ENCODE measurements at places on chromosomes 16 and 17.

DNA sequence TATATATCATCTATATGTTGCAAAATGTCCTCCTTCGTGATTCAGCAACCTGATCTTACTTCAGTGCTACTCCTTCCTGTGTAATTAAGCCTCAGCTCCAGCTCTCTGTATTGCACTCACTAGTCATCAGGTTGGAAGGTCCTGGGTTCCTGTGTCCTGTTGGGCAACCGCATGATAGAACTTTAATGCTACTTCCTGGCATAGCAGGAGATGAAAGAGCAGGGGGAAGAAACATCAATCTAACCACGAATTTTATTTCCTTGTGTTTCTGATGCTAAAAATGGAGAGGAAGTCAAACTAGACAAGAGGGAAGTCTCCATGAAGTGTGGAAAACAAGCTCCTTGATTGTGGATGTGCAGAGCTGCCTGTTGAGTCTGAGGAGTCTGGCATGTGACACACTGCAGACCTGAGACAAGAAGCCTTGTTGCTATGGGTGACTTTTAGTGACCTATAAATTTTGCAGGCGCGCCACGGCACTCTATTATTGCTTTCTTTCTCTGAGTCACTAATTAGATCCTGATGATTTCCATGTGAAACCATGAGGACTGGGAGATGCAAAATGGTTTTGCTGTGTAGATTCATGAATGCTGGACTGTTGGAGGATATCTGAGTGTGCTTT is 25.6 kb downstream of the IGSF6 start:
- peak; percentile 92 for DNase-seq

- peak; percentile 3 for DNase-seq
Measured at GRCh38 chr16:29898804-29899515, 390 bp downstream of the SEZ6L2 start.

GRCh38 chr16:49997721-49998251 is 27.2 kb upstream of the CNEP1R1 start:
- no peak for DNase-seq

- peak; percentile 85 for DNase-seq
Measured at GRCh38 chr17:40290629-40291280, 3.1 kb downstream of the CDC6 start.

DNA sequence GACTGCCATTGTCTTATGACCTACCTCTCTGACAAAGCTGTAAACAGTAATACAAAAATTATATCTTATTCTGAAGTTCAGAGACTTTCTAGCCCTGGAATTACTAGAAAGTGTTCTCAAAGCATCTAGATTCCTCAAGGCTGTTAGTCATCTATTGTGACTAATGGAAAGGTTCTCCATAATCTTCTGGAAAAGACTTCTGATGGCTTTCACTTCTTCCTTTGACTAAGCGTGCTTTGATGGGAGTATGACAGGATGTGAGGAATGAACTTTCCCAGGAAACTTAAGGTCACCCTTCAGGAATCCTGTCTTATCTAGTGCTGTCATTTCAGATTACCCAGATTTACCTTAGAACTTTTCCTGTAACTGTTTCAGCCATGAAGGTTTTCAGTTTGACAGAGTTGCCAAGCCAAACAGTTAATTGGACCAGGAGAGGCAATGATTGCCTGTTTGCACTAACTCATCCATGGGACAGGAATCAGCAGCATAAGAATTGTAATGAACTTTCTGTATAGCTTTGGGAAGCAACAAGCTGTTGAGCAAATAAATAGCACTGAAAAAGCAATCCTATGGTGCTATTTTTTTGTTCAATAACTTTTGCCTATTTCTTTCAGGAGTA is 43.5 kb downstream of the AP2B1 start:
- no peak for DNase-seq

- no peak for DNase-seq
Measured at GRCh38 chr17:914561-914960, 65.0 kb downstream of the NXN start.

DNA sequence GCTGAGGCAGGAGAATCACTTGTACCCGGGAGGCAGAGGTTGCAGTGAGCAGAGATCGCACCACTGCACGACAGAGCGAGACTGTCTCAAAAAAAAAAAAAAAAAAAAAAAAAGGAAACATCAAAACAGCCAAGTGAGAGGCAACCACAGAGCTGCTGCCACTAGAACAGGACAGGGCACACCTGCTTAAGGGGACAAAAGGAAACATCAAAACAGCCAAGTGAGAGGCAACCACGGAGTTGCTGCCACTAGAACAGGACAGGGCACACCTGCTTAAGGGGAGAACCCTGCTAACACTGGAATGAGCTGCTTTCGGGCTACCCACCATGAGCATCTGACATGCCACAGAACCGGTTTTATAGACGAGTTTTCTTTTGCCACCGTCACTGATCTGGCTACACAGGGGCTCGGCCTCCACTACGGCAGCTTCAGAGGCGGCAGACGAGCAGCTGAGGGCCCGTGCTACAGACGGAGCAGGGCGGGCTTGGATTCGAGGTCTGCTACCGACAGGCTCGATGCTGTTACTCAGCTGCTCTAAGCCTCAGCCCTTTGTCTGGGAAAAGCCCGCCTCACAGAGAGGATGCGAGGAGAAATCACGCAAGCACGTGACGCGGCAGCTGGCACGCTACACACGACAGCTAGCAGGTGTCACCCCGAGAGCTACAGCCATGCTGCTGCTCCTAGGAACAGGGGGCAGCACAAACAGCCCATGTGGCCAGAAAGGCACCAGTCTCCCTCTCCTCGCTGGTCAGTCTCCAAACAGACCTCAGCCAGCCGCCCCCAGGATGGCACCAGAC is 2.0 kb downstream of the P4HB start:
- no peak for DNase-seq

DNA sequence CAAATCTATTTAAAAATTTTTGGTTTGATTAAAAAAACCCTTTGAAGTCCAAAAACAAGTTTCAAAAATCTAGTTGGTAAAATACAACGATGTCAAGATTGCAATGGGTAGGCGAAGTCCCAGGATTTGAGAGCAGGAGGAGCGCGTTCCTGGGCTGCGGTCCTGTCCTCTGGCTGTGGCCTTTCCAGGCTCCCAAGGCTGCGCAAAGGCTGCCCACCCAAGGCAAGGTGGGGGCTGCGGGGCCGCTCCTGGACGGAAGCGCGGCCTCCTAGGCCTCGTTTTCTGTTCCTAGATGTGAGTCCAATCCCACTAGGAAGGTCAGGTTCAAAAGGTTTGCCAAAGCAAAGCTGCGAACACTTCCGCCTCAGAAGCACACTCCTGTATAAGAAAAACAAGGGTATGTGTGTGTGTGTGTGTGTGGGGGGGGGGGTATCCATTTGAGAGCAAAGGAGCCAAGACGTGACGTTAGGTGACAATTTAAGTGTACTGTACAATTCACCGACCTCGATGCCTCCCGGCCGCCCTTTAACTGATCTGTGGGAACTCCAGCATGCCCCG is 9.2 kb downstream of the AHSP start:
- no peak for DNase-seq

- no peak for DNase-seq
Measured at GRCh38 chr16:84268291-84269040, 26.2 kb upstream of the WFDC1 start.

- peak; percentile 81 for DNase-seq
Measured at GRCh38 chr17:2179615-2180295, 123.8 kb downstream of the SMG6 start.

GRCh38 chr17:34920676-34921075 is 40.6 kb downstream of the CCT6B start:
- no peak for DNase-seq

DNA sequence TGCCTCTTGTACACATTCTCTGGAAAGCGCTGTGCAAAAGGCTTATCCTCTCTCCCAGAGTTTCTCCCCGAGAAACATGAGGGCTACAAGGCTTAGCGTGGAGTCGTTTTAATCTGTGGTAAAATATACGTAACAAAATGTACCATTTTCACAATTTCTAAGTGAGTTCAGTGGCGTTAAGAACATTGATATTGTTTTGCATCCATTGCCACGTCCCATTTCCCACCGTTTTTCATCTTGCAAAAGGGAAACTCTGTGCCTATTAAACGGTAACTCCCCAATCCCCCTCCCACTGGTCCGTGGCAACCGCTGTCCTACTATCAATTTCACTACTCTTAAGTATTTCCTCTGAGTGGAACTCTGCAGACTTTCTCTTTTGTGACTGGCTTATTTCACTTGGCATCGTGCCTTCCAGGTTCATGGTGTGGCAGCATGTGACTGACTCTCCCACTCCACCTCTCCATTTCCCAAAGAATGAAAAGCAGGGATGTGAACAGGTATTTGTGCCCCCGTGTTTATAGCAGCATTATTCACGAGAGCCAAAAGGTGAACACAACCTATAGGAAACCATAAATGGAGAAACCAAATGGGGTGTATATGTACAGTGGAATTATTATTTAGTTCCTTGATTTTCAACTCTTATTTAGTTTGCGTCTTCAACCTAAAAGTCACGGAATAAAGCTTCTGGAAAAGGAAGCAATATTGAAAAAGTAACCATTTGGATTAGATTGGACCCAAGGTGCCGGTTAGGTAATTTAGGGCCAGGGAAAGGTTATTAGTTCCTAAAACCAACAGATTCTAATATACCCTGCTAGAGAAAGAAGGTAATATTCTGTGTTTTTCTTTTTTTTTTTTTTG is 1.1 kb upstream of the USP32 start:
- peak; percentile 86 for DNase-seq

DNA sequence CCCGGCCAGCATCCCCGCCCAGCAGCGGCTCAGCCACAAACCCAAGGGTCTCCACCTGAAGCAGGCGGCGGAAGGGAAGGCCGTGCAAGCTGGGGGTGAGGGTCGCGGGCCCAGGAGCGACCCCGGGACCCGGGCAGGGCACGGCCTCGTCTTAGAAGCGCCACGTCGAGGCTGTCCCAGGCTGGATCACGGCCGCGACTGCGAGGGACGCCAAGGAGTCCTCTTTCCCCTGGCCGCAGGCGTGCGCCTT is 538 bp upstream of the CCNF start:
- DNase-seq = no peak

GRCh38 chr16:67608364-67608763 is 36.6 kb upstream of the CARMIL2 start:
- DNase-seq = no peak

GRCh38 chr17:28900986-28901726 is 1.7 kb downstream of the DHRS13 start:
- no peak for DNase-seq

DNA sequence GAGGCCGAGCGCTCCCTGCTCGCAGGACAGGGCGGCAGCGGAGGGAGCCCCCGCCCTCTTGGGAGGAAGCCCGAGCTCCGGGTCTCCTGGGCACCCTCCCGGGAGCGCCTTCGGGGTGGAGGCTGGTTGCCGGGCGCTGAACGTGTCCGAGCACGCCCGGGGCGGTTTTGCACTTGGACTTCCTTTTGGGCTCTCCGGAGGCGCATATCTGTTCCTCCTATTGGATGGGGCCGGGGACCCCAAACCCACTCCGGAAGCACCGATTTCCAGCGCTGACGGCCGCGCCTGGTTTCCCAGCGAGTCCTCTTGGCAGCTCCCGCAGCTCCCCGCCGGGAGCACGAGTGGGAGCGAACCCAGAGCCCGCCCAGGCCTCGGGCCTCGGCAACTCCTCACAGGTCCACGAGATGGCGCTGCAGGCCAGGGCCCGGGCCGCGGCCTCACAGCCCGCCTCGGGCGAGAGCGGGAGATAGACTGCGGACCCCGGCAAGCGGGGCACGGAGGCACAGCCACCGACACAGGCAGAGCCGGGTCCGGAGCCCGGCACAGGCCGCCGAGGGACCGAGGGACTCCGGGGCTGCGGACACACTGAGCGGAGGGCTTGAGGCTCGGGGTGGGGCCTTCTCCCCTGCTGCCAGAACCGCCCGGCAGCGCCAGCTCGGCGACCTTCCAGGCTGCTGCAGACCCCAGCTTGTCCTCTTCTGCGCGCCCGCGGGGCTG is 12.7 kb downstream of the TBX2 start:
- no peak for DNase-seq

- DNase-seq = no peak
Measured at GRCh38 chr17:18956581-18956980, 4.6 kb downstream of the SLC5A10 start.

- no peak for DNase-seq
Measured at GRCh38 chr17:9647014-9647413, 1.7 kb downstream of the USP43 start.

DNA sequence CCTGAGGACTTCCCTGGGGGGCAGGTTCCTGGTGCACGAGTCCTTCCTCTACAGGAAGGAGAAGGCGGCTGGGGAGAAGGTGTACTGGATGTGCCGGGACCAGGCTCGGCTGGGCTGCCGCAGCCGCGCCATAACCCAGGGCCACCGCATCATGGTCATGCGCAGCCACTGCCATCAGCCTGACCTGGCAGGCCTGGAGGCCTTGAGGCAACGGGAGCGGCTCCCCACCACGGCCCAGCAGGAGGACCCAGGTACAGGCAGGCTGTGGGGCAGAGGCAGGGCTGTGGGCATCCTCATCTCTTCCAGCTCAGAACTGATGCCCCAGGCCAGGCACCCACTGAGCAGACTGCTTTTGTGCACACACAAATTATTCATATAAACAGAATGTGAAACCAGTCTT is 25.9 kb upstream of the KREMEN2 start:
- no peak for DNase-seq

DNA sequence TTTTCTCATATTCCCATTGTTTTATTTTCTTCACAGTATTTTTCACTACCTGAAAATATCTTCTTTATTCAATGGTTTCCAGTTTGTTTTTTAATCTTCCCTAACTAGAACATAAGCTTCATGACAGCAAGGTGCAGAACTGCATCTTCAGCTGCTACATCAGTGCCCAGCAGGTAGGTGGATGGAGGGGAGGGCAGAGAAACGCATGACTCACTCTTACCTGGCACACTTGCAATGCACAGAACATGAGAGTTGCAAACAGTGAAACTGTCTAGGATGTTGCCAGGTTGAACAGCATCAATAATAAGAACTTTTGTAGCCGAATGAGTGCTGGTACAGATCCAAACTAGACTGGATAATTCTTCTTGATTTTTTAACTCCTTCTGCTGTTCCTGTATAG is 127.1 kb downstream of the SPAG9 start:
- DNase-seq = no peak

DNA sequence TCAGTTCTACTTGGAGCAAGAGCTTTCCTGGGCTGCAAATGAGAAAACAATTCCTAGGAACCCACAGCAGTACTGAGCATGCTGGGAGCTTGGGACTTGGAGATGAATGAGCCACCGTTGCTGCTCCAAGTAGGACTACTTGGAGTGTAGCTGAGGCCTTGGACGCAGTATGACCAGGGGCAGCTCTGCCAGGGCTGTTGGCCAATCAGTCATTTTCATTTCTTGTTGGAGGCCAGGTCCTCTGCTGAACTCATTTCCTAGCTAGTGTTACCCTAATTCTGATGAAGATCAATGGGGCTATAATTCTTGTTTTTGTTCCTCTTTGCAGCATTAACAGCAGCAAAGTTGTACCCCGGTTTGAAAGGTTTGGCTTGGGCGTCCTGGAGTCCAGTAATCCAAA is 8.0 kb upstream of the LGALS9 start:
- no peak for DNase-seq

Data from H4 (cell line).